ENCODE measurements at places on chromosomes 2 and 18.

GRCh38 chr18:77763530-77764145 is 514.0 kb downstream of the GALR1 start:
- DNase-seq = no peak

DNA sequence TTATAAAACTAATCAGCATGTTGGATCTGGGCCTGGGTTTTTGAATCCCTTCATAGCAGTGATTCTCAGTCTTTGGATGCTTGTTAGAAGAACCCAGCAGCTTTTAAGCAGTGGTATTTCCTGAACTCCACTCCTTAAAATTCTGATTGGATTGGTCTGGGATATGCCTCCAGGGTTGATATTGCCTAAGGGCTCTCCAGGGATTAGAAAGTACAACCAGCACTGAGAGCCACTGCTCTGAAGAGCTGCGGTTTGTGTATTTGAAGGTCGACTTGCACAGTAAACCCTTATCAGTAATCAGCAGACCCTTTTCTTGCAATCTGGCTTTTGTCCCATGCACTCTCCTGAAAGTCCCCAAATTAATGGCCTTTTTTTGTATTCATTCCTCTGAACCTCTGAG is 17.0 kb upstream of the RBMS1 start:
- no peak for DNase-seq

DNA sequence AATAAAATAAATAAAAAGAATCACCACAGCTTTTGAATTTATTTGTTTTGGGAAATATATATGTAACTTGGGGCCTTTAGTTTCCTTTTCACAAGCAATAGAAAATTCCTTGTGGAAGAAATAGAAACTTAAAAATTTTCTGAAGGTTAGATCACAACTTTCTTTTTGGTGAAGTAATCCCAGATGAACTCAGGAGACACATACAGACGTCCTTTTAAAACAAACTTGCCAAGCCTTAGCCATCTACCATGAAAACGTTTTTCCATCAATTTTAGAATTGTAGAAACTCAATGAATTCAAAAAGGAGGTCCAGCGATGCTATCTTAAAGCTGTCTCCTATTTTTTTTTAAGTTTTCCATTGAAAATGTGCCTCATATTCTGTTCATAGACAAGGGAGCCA is 225.6 kb downstream of the ASXL3 start:
- no peak for DNase-seq

- no peak for DNase-seq
These were observed 118.1 kb downstream of the PRPF40A start for GRCh38 chr2:152598975-152599759.

GRCh38 chr2:238090887-238091286 is 9.3 kb upstream of the ESPNL start:
- no peak for DNase-seq

GRCh38 chr2:84297155-84297554 is 161.9 kb downstream of the SUCLG1 start:
- DNase-seq = no peak

- DNase-seq = no peak
These were observed 1.3 kb upstream of the GREB1 start for GRCh38 chr2:11532416-11533055.

GRCh38 chr2:236215761-236216333 is 47.7 kb upstream of the GBX2 start:
- no peak for DNase-seq

DNA sequence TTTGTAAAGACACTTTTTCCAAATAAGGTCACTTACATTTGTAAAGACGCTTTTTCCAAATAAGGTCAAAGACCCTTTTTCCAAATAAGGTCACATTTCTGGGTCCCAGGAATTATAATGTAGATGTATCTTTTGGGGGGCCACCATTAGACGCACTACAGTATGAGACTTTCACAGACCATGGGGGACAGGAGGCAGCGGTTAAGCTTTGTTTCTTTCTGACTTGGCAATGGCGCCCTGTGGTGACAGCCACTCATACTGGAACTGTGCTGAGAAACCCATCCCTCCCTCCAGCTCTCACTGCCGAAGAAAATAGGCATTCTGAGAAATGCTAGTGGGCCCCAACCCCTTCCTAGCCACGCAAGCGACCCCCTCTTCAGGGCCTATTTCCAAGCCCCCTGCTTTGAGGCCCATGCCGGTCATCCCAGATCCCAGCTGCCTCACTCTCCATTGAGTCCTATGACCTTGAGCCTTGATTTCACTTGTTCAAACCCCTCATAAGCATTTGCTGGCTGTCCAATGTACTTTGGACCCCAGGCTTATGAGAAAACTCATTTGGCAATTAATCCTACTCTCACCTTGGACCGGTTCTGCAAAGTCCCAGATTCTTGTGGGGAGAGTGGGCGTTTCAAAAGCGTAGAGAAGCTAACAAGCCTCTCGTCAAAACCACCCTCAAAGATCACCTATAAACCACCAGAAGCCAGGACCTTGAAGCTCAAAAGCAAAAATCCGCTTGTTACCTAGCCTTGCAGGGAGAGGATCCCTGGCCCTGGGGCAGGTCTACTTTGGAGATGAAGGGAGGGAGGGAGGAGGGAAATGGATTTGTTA is 11.3 kb upstream of the SPATA3 start:
- DNase-seq = no peak

- no peak for DNase-seq
These were observed 7.8 kb upstream of the SERPINB2 start for GRCh38 chr18:63879709-63880108.

- no peak for DNase-seq
These were observed 1096.1 kb upstream of the NXPH2 start for GRCh38 chr2:139876321-139876720.

DNA sequence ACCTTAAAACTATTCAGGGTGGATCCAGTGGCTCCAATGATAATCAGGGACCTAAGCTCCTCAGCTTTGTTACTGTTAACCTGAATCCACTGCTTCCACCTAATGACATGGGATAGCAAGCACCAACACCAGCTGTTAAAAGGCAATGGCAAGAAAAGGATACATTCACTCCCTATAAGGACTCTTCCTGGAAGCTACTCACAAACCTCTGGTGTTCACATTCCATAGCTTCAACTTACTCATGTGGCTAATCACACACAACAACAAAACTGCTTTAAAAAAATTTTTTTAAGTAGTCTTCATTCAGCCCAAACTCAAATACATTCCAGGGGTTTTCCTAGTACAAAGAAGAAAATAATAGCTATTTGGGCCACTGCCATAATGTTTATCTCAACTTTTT is 24.5 kb downstream of the ROCK2 start:
- no peak for DNase-seq

GRCh38 chr18:8513249-8513648 is 96.0 kb upstream of the RAB12 start:
- no peak for DNase-seq

- no peak for DNase-seq
These were observed 84.3 kb downstream of the EFEMP1 start for GRCh38 chr2:55839182-55839819.

DNA sequence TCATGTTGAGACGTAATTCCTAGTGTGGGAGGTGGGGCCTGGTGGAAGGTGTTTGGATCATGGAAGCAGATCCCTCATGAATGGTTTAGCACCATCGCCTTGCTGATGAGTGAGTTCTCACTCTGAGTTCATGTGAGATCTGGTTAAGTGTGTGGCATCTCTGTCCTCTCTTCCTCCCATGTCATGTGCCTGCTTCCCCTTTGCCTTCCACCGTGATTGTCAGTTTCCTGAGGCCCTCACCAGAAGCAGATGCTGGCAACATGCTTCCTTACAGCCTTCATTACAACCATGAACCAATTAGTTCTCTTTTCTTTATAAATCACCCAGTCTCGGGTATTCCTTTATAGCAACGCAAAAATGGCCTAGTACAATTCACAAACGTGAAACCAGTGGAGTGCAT is 14.6 kb upstream of the MCM6 start:
- no peak for DNase-seq

DNA sequence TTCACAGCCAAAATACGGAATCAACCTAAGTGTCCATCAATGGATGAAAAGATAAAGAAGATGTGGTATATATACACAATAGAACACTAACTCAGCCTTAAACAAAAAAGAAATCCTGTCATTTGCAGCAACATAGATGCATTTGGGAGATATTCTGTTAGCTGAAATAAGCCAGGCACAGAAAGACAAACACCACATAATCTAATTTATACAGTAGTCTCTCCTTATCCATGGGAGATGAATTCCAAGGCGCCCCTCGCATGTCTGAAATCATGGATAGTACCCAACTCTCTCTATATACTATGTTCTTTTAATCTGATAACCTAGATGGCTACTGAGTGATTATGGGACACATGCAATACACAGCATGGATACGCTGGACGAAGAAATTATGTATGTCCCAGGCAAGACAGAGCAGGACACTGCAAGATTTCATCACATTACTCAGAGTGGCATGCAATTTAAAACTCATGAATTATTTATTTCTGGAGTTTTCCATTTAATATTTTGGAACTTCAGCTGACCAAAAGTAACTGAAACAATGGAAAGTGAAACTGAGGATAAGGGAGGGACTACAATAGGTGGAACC is 39.5 kb downstream of the ORC4 start:
- DNase-seq = no peak

- no peak for DNase-seq
These were observed 674.9 kb upstream of the FANCL start for GRCh38 chr2:58916063-58916462.

- DNase-seq = no peak
These were observed 1339.0 kb downstream of the LRP1B start for GRCh38 chr2:140791802-140792201.

DNA sequence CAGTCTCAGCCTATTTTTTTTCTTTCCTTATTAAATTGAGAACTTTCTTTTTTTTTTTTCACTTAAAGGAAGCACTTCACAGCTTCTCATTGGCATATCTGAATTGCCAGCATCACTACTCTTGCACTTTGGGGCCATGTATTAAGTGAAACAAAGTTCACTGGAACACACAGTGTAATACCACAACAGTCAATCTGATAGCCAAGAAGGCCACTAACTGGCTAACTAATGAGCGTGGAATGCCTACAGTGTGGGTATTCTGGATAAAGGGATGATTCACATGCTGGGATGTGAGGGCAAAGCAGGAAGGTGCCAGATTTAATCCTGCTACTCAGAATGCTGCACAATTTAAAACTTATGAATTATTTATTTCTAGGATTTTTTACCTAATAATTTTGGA is 11.7 kb upstream of the C18orf63 start:
- no peak for DNase-seq

DNA sequence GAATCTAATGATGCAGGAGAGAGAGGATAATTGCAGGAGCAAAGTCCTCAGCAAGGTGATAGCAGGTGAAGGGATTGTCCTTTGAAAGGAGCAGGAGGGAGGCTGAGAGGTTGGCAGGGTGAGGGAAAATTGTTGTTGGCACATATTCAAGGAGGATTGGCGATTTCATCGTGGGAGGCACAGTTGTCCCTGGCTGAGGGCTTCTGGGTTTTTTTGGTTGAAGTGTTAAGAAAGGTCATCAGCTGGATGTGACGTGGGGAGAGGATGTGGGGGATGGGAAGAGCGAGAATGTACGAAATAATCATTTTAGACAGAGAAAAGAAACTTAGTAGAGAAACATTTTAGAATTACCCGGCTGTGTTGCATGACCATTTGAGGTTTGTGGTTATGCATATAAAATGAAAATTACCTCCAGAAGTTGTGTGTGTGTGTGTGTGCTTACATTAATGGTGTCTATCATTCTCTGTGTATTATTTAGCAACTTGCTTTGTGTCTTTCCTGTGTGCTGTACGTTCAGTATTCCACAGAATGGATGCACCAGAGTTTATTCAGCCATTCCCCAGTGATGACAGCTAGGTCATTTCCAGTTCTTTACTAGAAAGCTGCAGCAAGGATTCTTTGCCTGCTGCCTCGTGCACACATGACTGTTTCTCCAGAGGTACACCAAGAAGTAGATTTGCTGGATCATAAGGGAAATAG is 67.6 kb downstream of the SDC1 start:
- no peak for DNase-seq

GRCh38 chr2:175871331-175872004 is 130.6 kb downstream of the LNPK start:
- DNase-seq = no peak

DNA sequence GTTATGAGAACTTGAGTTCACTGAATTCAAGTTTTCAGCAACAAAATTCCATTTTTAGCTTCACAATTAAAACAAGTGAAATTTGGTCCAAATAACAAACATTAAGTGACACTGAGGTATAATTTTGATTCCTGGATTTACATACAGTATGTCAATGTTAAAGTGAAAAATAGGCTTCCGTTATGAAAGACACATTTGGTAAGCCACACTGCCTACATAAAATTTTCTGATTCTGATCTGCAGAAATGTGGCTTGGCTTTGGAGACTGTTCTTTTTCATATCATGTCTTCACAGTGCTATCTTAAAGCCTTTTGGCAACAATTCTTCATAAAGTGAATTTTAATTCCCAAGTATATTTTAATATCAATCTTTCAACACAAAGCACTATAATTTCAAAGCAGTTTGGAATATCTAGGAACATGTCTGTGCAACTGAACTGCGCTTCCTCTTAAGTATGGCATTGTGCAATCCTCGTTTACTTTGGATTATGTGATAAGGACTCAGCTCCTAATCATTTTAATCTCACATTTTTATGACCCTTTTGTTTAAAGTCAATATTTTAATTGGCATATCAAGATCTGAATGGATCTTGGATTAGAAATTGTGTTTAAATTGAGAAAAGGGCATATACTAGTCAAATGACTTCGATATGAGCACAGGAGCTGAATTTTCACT is 60.0 kb downstream of the RBMS1 start:
- DNase-seq = no peak

DNA sequence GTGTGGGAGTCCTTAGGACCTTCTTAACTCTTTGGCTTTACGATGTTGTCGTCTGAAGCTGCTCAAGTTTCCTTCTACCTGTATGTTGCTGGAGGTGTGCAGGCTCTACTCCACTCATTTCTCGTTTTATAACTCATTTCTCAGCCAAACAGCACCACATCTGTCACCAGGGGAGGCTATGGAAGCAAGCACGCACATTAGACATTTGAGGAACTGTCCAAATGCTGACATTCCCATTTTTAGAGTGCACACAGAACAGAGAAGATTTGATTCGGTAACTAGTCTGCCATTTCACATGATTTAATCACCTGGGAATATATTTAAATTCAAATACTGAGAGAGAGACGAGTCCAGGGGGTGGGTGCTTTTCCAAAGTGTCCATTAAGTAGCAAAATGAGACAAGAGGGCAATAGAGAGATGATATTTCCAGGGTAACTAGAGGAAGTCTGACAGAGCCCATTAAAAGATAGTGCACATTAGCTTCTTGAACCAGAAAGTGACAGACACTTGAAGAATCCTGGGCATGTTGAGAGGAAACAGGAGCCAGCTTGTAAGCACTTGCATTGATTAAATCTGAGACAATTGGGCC is 793.3 kb downstream of the TDRD15 start:
- DNase-seq = no peak

- no peak for DNase-seq
These were observed 117.7 kb downstream of the ZEB2 start for GRCh38 chr2:144402251-144402650.

- DNase-seq = no peak
These were observed 113.1 kb downstream of the CYP26B1 start for GRCh38 chr2:72034353-72035095.

DNA sequence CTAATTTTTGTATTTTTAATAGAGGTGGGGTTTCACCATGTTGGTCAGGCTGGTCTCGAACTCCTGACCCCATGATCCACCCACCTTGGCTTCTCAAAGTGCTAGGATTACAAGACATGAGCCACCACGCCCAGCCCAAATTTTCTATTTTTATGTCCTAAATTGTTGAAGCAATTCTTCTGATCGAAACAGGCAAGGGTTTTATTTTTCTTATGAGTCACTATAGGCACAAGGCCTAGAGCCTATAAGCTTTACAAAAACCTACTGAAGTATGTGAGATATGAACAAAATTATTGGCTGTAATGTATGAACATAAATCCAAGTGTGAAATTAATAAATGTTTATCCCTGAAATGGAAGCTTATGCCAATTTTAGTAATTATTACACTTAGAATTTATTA is 464.2 kb upstream of the NRP2 start:
- no peak for DNase-seq
